ENCODE measurements at places on chromosomes 7 and 10. TPM values are rescaled to one million over a fixed set of nuclear protein-coding genes. Genes with fewer than 3 reads are reported as not detected.

DNA sequence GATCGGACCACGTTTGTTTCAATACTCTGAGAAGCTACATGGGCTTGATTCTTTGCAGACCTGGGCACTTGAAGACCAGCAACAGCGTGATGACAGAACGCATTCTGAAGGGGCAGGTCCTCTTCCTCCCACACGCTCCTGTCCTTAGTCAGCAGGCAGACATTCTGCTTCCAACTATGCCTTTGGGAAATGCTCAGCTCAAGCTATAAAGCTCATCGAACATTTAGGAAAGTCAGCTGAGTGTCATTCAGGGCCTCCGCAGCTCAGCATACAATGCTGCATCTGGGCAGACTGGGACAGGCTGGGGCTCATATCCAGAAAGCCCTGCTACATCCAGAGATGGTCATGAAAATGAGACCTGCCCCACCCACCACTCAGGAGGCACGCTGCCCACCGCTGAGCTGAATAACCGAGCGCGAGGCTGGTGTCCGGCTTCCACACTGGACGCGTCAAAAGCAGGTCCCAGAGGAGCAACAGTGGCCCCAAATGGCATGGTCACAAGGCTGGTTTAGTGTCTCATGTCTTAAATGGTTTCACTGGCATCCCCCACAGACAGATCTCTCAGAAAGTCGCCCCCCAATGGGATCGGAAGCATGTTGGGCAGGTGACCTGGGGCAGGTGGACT, 274.0 kb downstream of the DNAJB6 start:
- no peaks in the 10 kb centered on the region for H3K36me3 ChIP-seq
- no peak overlapping the region for H3K27ac ChIP-seq
- peaks cover 8% of the 10 kb centered on the region for H3K4me1 ChIP-seq
- DNase-seq, result no peak
- no peak overlapping the region for H3K4me3 ChIP-seq

The HEPACAM2 gene
- polyA plus RNA-seq, result not detected

DNA sequence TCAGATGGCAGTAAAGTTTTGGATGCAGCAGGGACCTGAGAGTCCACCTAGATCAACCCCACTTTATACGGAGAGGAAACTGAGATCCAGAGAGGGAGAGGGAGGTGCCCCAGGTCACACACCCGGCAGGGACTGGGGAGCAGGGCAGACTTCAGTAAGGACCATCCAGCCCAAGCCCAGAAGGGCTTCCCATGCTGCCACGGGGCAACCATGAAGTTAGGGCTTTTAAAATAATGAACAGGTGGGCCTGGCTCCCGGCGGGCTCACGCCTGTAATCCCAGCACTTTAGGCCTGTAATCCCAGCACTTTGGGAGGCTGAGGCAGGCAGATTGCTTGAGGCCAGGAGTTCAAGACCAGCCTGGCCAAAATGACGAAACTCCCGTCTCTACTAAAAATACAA, 98.5 kb downstream of the HIP1 start:
- peak overlapping the region; percentile 65 for H3K4me3 ChIP-seq
- no peaks in the 10 kb centered on the region for H3K27me3 ChIP-seq
- H3K4me1 ChIP-seq, result peaks cover 9% of the 10 kb centered on the region
- no peak overlapping the region for H3K27ac ChIP-seq

The BAMBI gene
- polyA plus RNA-seq, result not detected

GRCh38 chr7:95324431-95324830, at the start of gene PON1:
Gene PON1, minus strand, starts transcription at chr7:95324532. Its CDS starts 57 bp downstream, at chr7:95324475.
- no peaks in the 10 kb centered on the region for H3K4me1 ChIP-seq
- H3K4me3 ChIP-seq, result no peak within 1 kb of the TSS
- no peak for DNase-seq
- H3K27me3 ChIP-seq, result no peaks in the 10 kb centered on the region
- no peak within 1 kb of the TSS for H3K27ac ChIP-seq

GRCh38 chr7:49771427-49772176, 1.8 kb upstream of the VWC2 start:
- H3K27ac ChIP-seq, result no peak overlapping the region
- DNase-seq, result no peak
- H3K36me3 ChIP-seq, result no peaks in the 10 kb centered on the region

All from naive thymus-derived CD4-positive, alpha-beta T cell (primary cell).